ENCODE measurements at places on chromosomes 2 and 18. TPM values are rescaled to one million over a fixed set of nuclear protein-coding genes. Genes with fewer than 3 reads are reported as not detected.

- no peaks in the 10 kb centered on the region for H3K36me3 ChIP-seq
- H3K27me3 ChIP-seq = no peaks in the 10 kb centered on the region
- peak; percentile 21 for DNase-seq
These were observed 255.1 kb upstream of the MYT1L start for GRCh38 chr2:2586068-2586776.

GRCh38 chr2:172447811-172448493, 20.6 kb downstream of the ITGA6 start:
- no peak overlapping the region for H3K4me3 ChIP-seq
- no peaks in the 10 kb centered on the region for H3K27me3 ChIP-seq
- no peak for DNase-seq

DNA sequence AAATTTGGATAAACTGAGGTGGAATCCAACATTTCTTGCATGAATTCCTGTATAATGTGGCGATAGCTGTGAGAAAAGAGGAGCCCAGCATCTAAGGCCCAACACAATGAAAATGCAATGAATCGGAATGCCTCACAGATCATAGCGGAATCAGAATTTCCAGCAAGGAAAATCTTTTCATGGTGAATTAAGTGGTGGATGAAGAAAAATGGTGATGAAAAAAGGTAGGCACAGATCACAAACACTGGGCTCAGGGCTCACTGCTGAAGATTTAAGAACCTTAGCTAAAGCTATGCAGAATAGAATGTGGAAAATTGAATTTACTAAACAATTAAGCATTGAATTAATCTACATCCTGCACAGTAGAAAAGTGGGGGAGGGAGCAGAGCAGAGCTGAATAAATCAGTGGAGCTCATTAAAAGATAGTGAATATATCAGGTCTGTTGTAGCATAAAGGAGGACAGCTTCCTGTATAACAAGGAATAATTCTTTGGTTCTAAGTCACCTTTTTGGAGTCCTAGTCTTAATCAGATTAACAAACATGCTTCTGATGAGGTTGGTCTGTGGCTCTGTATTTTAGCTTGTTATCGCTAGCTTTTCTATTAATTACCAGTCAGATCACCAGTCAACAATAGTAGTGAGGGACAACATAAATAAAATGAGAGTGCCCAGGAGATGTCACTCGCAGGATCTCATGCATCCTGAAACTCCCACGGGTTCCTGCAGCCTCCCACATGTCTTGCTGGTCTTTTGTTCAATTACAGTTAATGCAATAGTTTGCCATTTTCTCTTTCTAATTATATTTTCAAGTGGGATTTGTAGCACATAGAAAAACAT, 27.0 kb downstream of the MEIS1 start:
- H3K27ac ChIP-seq = no peak overlapping the region
- no peak overlapping the region for H3K4me3 ChIP-seq
- peaks cover 8% of the 10 kb centered on the region for H3K36me3 ChIP-seq
- no peak for DNase-seq
- H3K27me3 ChIP-seq = no peaks in the 10 kb centered on the region

DNA sequence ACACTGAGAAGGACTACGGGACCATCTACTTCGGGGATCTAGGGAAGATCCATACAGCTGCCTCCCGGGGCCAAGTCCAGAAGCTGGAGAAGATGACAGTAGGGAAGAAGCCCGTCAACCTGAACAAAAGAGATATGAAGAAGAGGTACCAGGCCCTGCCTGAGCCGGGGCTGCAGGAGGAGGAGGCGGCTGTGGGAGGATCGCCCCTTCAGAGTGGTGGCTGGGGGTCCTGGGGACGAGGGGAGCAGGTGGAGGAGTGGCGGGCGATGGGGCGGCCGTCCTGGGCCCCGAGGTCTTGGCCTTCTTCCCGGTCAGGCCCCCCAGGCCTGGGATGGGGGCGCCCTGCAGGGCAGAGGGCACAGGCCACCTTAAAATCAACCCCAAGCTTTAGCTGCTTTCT, 524 bp downstream of the ANKRD30B start:
- no peaks in the 10 kb centered on the region for H3K36me3 ChIP-seq
- no peak overlapping the region for H3K27ac ChIP-seq
- DNase-seq = no peak
- no peaks in the 10 kb centered on the region for H3K27me3 ChIP-seq
- H3K4me1 ChIP-seq = no peaks in the 10 kb centered on the region

DNA sequence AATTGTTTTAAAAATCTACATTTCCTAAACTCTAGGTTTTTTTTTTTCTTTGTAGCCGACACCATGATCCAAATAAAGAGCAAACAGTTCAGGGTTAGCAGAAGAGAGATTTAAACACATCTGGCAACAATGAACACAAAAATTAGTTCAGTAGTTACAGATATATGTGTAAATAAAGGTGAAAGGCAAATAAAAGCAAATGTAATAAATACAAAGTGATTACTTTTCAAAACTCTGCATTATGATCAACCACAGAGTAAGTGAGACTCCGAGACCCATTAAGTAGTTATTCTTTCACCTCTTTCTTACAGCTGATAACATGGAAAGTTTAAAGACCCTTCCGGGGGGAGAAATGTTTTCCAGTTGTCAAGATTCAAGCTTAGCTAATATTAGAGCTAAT, 716 bp downstream of the CALCRL start:
- H3K27ac ChIP-seq = no peak overlapping the region
- DNase-seq = no peak
- H3K36me3 ChIP-seq = no peaks in the 10 kb centered on the region
- no peaks in the 10 kb centered on the region for H3K4me1 ChIP-seq

Gene CAVIN2
- total RNA-seq = 28.1 TPM

- no peaks in the 10 kb centered on the region for H3K27me3 ChIP-seq
- H3K36me3 ChIP-seq = no peaks in the 10 kb centered on the region
- H3K4me3 ChIP-seq = no peak overlapping the region
- H3K27ac ChIP-seq = peak overlapping the region; percentile 51
- peaks cover 21% of the 10 kb centered on the region for H3K4me1 ChIP-seq
These were observed 95.6 kb downstream of the TNFRSF11A start for GRCh38 chr18:62420513-62421209.

DNA sequence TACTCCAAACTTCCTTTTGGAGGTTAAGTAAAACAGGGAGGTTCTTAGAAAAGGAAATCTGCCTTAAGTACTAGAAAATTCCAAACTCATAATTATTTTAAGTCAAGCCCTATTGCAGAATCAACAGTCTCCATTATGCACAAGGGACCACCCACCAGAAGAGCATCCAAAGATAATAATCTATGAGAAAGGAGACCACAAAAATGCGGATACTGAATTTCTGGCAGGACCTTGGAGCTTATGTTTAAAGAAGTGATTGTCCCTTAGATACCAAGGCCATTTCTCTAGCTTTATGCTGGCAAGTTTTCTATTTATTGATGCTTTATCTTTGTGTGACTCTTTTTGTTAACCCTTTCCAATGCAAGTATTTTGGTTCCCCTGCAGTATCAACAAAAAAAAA, 404.0 kb upstream of the MMADHC start:
- no peak overlapping the region for H3K4me3 ChIP-seq
- H3K4me1 ChIP-seq = peaks cover 50% of the 10 kb centered on the region
- H3K36me3 ChIP-seq = no peaks in the 10 kb centered on the region
- DNase-seq = peak; percentile 95
- peak overlapping the region; percentile 55 for H3K27ac ChIP-seq

Gene STK39
- total RNA-seq = 18.3 TPM

- H3K27me3 ChIP-seq = 0 out of 2 replicates have a peak, but pooled peaks cover 6% of the 10 kb centered on the region
- no peaks in the 10 kb centered on the region for H3K36me3 ChIP-seq
- no peaks in the 10 kb centered on the region for H3K4me1 ChIP-seq
- no peak overlapping the region for H3K4me3 ChIP-seq
These were observed 19.9 kb downstream of the IL36B start for GRCh38 chr2:113032737-113033136.

GRCh38 chr2:195488567-195488966, 168.5 kb upstream of the SLC39A10 start:
- peaks cover 17% of the 10 kb centered on the region for H3K4me1 ChIP-seq
- H3K4me3 ChIP-seq = no peak overlapping the region
- H3K27me3 ChIP-seq = no peaks in the 10 kb centered on the region

Gene ADD2
- not detected for total RNA-seq

- H3K27ac ChIP-seq = no peak overlapping the region
- no peaks in the 10 kb centered on the region for H3K27me3 ChIP-seq
- peaks cover 26% of the 10 kb centered on the region for H3K36me3 ChIP-seq
- DNase-seq = no peak
- no peak overlapping the region for H3K4me3 ChIP-seq
- H3K4me1 ChIP-seq = peaks cover 38% of the 10 kb centered on the region
These were observed 15.7 kb downstream of the ZEB2 start for GRCh38 chr2:144504218-144504641.

Gene CLEC4F
- not detected for total RNA-seq

- H3K36me3 ChIP-seq = no peaks in the 10 kb centered on the region
- H3K4me1 ChIP-seq = no peaks in the 10 kb centered on the region
- H3K27ac ChIP-seq = no peak overlapping the region
- DNase-seq = no peak
These were observed 160.2 kb downstream of the GALNT14 start for GRCh38 chr2:30978044-30978443.

- no peak for DNase-seq
- no peaks in the 10 kb centered on the region for H3K36me3 ChIP-seq
- no peaks in the 10 kb centered on the region for H3K27me3 ChIP-seq
- no peak overlapping the region for H3K4me3 ChIP-seq
- peak overlapping the region; percentile 39 for H3K27ac ChIP-seq
These were observed 40.4 kb upstream of the TMEM178A start for GRCh38 chr2:39625193-39625926.

DNA sequence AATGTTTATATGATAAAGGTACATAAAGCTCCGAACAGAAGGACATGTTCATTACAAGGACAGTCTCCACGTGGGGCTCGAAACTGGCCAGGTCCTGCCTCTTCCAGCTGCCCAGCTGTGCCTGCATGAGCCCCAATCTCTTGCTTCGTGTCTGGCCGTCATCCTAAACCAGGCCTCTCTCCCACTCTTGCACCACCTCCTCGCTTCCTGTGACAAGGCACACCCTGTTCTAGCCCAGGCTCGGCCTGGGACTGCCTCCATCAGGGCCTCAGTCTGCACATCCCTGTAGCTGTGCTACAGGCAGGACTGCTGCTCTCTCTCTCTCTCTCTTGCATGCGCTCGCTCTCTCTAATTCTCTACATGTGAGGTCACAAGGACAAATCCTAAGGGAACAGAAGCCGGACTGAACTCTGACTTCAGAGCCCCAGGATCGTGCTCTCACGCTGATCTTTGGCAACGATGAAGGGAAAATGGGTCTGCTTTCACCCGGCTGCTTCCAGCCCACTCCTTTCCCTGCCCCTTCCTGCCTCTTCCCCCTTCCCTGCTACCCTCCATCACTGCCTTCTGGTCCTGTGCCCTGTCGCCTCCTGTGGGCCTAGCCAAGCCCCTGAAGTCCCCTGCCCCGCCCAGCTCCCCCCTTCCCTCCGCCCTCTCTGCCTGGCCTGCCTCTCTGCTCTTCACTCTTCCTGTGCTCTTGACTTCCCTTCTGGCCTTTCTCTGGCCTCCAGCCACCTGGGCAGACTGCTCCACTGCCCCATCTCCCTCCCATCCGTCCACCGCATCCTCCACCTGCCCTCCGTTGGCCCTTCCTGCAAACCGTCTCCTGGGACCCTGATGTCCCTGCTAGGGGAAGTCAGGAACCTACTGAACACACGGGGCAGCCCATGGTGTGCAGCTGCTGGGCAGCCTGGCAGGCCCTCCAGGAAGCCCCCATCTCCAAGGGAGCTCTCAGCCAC, 7.8 kb upstream of the GPR55 start:
- H3K27ac ChIP-seq = no peak overlapping the region
- H3K27me3 ChIP-seq = no peaks in the 10 kb centered on the region

GRCh38 chr2:72442270-72442669, 294.6 kb upstream of the CYP26B1 start:
- H3K4me1 ChIP-seq = no peaks in the 10 kb centered on the region
- no peaks in the 10 kb centered on the region for H3K36me3 ChIP-seq
- DNase-seq = no peak

GRCh38 chr18:76468345-76469304, 26.4 kb downstream of the ZNF516 start:
- DNase-seq = peak; percentile 83
- H3K4me3 ChIP-seq = no peak overlapping the region
- peak overlapping the region; percentile 45 for H3K27ac ChIP-seq

Gene ATAD2B
- 13.5 TPM for total RNA-seq

- no peaks in the 10 kb centered on the region for H3K4me1 ChIP-seq
- H3K4me3 ChIP-seq = no peak overlapping the region
- no peak for DNase-seq
- H3K36me3 ChIP-seq = peaks cover 46% of the 10 kb centered on the region
- H3K27me3 ChIP-seq = no peaks in the 10 kb centered on the region
These were observed 19.5 kb upstream of the ERCC3 start for GRCh38 chr2:127313406-127313805.

GRCh38 chr18:74898965-74899364, 301.3 kb downstream of the ZNF407 start:
- H3K27me3 ChIP-seq = no peaks in the 10 kb centered on the region
- H3K4me3 ChIP-seq = no peak overlapping the region
- peaks cover 20% of the 10 kb centered on the region for H3K4me1 ChIP-seq
- peak; percentile 27 for DNase-seq
- H3K27ac ChIP-seq = peak overlapping the region; percentile 4

Gene FAM161A
- 1.3 TPM for total RNA-seq

Gene CCDC121
- total RNA-seq = 2.9 TPM

Gene SP5
- total RNA-seq = 4.3 TPM

GRCh38 chr2:144115739-144116291, 404.1 kb downstream of the ZEB2 start:
- DNase-seq = no peak
- H3K4me1 ChIP-seq = peaks cover 9% of the 10 kb centered on the region
- H3K27me3 ChIP-seq = no peaks in the 10 kb centered on the region
- H3K36me3 ChIP-seq = no peaks in the 10 kb centered on the region
- H3K4me3 ChIP-seq = no peak overlapping the region
- no peak overlapping the region for H3K27ac ChIP-seq

Gene ABCG8
- not detected for total RNA-seq

Data from SJSA1 (cell line).